ENCODE measurements at places on chromosomes 7 and 10.
A peak's percentile ranks its signal among the peaks of the same experiment; 100 is the strongest.

- no peak for DNase-seq
Observed at GRCh38 chr7:12895296-12895695, 207.9 kb downstream of the ARL4A start.

- DNase-seq, result no peak
Observed at GRCh38 chr10:64503429-64503828, 982.2 kb downstream of the REEP3 start.

DNA sequence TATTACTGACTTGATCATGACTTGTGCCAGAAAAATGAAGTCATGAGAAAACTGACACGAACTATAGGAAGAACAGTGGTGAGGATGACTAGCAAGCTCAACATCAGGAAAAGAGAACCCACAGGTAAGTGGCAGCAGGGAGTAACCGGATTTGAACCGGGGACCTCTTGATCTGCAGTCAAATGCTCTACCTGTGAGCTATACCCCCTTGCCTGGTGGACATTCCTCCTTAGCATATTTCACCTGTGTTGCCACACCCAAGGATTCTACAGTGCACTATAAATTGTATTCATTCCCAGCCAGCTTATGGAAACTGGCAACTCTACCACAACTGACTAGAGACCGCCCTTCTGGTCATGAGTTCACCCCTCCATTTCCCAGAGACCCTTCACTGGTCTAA is 97.5 kb upstream of the ZNF746 start:
- DNase-seq, result no peak

- DNase-seq, result no peak
Observed at GRCh38 chr7:112140600-112140999, 65.6 kb downstream of the DOCK4 start.

DNA sequence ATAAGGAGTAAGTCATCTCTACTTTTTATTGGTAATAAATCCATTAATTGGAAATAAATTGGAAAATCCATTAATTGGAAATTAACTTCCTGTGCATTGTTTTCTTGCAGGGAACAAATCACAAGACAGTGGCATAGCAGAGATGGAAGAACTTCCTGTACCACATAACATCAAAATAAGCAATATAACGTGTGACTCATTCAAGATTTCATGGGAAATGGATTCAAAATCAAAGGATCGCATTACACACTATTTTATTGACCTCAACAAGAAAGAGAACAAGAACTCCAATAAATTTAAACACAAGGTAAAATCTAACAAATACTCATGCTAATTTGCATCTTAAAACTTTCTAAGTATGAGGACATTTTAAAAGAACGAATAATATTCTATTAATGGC is 57.8 kb downstream of the PHYHIPL start:
- DNase-seq, result no peak

GRCh38 chr10:24292304-24293293 is 83.7 kb downstream of the KIAA1217 start:
- no peak for DNase-seq

DNA sequence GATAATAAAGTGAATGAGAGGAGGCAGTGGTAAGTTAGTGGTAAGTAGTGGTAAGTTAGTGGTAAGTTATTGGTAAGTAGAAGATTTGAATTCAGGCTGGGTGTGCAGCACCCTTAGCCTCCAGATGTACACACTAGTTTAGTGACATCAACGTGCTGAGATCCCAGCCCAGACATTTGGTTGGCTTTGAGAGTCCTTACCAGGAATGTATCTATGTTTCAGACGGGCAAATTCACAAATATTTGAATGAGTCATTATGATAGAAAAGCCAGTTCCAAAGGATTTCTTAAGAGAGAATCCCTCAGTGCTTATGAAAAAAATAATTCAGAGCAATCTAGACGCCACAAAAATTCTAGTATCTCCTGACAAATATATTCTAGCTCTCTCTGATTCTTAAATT is 70.0 kb downstream of the ARL4A start:
- no peak for DNase-seq

DNA sequence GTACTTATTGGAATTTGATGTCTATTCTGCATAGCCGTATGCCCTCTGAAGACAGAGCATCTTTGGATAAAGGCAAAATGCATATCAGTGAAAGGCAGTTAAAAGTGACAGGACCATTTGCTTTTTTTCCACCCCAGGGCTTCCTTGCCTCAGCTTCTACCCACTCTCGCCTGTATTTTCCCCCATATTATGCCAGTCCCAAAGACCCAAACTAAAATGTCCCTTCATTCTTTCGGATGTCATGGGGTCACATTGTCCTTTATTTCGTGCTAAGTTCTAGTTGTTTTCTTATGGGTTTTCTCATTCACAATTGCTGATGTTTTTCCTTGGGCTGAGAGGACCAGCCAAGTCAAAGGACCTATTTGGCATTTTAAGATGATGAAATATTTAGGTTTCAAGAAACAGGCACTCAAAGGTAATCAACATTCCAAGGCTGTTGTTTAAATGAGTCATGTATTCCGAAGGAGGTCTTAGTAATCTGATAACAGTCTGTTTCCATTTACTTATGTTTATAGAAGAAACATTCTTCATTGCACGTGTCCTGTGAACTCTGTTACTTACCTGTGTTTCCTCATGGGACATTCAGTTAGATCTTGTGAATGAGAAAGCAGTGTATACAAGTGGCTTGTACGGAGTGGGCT is 74.1 kb downstream of the DNAH11 start:
- DNase-seq, result peak; percentile 79

DNA sequence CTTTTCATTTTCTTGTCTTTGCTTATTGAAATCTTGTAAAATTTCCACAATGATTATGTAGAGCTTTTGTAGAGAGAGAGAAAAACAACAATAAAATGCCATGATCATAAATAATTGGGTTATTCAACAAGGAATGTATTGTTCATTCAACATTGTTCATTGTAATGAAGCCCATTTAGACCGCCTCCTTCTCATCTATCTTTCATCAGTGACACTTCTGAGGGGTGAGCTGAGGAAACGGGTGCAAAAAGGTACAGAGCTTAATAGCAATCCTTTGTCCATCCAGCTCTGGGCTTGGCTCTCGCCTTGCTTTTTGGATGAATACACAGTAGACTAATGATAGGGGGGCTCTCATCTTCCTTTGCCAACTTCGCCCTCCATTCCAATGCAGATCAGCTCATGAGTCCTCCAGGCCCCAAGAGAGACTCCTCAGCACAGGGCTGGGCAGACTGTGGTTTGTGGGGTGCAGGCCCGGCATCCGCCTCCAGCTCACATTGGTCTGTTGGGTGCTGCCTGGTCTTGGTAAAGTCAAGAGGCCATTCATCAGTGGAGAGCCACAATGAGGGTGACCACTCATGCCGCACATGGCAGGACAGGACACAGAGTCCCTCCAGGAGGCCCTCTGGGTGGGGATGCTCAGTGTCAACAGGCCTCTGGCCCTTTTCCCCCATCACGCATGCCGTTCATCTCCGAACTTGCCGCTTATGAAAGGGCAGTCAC is 17.9 kb upstream of the PPA1 start:
- DNase-seq, result no peak

- DNase-seq, result no peak
Observed at GRCh38 chr7:108012499-108013430, 9.8 kb upstream of the LAMB1 start.

- DNase-seq, result no peak
Observed at GRCh38 chr10:75717126-75717916, 285.9 kb downstream of the LRMDA start.

GRCh38 chr10:33459602-33460001 is 125.1 kb upstream of the NRP1 start:
- DNase-seq, result peak; percentile 1

- DNase-seq, result no peak
Observed at GRCh38 chr7:54874804-54875203, 115.8 kb upstream of the SEC61G start.

DNA sequence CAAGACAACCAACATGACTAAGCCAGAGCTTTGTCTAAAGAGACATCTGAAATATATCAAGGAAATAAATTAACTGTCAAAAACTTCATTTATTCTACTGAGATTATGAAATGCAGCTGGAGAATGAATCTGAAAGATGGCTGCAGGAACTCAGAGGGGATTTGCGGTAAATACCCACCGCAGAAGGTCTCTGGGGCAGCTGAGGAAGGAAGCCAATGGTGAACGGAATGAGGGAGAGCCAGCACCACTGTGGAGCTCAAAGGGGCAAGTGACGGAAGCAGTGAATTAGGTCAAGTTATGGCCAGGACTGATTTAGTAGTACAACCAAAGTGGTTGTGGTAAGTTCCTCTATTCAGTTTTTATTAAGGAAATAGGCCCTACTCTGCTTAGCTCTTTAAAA is 215.3 kb upstream of the GLI3 start:
- DNase-seq, result no peak

DNA sequence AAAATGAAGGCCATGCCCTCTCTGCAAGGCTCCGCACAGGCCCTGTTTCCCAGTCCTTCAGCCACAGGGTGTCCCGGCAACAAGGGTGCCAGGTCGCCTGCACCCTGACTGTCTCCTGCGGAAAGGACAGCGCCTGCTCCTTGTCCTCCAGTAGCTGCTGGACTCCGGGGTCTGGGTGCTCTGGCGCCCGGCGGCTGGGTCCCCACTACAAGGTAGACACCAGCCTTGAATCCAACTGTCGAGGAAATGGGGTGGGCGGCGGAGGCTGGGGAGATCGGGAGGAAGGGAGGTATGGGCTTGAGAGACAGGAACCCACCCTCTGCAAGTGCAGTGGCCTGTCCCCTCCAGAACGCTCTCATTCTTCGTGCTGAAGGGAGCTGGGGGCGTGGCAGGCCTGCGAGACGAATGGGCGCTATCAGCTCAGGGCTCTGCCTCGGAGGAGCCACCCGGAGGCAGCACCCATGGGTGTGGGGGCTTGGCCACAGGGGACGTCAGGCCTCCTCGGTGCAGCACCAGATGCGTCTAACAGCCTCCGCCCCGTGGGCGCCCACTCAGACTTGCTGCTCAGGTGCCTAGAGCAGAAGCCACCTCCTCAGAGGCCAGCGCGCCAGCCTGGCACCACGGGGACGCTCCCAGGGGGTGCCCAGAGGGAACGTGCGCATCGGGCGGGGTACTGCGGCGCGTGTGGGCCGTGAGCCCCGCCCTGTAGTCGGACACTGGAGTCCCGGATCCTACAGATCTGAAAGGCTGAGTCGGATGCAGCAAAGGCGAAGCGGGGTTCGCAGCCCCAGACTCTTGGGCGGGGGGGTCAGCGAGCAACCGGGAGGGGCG is 15.6 kb downstream of the ADAM8 start:
- DNase-seq, result no peak

DNA sequence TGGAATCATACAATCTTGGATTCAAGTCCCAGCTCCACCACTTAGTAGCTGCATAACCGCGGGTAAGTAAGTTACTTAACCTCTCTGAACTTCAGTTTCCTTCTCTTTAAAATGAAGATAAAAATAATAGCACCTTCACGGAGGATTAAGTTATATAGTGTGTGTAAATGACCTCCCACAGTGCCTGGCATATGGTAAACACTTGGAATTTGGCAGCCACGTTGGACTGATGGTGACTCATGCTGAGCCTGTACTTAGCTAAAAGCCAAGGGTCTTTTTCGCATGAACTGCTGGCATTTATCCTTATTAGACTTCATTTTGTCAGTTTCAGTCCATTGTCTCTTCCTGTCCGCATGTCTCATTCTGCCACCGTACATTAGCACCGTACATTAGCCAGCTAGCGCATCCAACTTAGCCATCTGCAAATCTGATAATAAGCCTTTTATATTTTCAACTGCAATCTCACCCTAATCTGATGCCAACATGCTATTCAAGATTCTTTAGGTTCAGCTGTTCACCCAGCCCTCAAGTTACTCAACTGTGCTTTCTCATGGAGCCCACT is 11.2 kb downstream of the SLC13A4 start:
- no peak for DNase-seq

DNA sequence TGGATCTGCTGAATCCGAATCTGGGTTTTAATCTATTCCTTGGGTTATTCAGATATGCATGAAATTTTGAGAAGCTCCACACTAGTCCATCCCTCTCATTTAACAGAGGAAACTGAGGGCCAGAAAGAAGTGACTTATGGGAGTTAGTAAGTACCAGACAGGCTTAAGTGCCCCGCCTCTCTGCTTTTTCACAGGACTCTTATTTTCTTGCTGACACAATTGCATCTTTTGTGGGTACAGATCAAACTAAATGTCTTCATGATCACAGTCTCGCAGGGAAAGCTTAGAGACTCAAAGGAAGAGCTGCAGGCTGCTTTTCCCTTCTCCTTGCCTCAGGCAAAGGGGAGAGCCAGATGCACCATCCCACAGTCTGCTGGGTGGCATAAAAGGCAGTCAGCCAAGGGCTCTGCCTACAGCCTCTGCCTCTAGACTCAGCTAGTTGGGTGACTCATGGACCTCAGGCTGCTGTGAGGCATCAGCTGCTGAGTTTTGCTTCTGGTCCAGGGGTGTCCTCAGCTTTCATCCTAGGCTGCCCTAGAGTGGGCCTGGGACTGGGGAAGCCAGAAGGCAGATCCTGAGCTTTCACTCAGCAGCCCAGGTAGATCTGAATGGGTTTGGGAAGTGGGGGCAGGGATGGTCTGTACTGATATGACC is 11.6 kb downstream of the GOLGA7B start:
- peak; percentile 74 for DNase-seq

GRCh38 chr7:101922631-101923601 is 105.5 kb downstream of the CUX1 start:
- no peak for DNase-seq

DNA sequence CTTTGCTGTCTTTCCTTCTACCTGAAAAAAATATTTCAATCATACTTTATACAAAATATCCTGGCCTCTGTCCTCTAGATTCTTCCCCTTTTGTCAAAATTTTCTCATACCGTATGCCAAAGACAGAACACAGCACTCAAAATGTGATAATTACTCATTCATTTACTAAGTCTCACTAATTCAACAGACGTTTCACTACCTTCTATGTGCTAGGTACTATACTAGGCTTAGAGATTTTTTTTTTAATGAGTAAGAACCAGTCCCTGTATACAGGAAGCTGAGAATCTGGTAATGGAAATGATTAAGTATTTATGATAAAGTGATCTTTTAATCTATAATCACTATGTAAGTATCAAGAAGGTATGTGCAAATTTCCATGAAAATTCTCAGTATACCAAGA is 128.0 kb downstream of the ELAPOR2 start:
- no peak for DNase-seq

DNA sequence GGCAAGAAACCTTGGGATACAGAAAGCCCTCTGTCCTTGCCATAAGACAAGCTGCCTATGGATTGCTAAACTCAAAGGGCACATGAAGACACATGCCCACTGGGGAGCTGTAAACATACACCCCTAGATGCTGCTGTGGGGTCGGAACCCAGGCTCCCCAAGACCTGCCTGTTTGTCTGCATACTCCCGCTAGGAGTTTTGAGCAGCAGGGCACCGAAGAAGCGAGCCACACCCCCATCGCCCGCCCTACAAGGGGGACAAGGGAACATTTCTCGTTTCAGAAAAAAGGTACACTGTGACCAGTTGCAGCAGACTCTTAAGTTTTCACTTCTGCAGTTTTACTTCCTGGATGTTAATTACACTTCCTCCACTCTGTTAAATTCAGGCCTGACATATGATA is 680.2 kb upstream of the GHITM start:
- DNase-seq, result no peak

GRCh38 chr7:139451638-139452037 is 31.8 kb downstream of the KLRG2 start:
- no peak for DNase-seq

GRCh38 chr7:26425655-26426054 is 134.0 kb downstream of the SNX10 start:
- DNase-seq, result no peak

GRCh38 chr10:84348860-84349259 is 20.5 kb downstream of the CCSER2 start:
- no peak for DNase-seq

Measured in kidney glomerular epithelial cell (primary cell).